ENCODE measurements at places on chromosomes 5 and 9.

GRCh38 chr9:3856592-3856991 is 330.8 kb upstream of the RFX3 start:
- DNase-seq: no peak

- no peak for DNase-seq
Measured at GRCh38 chr5:73027361-73027760, 71.5 kb downstream of the FCHO2 start.

GRCh38 chr5:116566251-116566650 is 8.4 kb downstream of the SEMA6A start:
- DNase-seq: no peak

DNA sequence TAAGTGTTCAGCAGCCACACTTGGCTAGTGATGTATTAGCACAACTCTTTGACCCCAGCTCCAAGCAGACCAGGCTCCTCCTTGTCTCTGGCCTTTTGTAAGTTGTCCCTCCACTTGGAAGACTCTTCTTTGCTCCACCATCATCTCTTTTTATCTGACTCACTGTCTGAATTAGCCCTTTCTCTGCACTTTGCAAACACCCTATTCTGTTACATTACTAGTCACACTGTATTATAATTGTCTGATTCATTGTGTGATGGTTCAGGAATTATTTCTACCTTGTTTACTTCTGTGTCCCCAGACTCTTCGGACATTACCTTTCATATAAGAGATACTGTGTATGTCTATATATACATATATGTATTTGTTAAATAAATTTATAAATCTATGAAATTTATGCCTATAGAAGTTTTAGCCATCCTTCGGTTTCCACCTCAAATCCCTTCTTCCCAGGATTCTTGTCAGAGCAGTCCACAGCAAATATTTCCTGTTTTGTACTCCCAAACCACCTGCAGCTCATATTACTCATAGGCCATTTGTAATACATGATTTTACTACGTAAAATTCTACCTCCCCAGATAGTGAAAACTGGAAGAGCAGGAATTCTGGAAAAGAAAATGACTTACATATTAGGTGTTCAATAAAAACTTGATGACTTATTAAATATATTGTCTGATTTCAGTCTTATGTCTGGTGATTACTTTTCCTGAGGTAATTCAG is 69.0 kb downstream of the MTAP start:
- DNase-seq: peak; percentile 42

- no peak for DNase-seq
Measured at GRCh38 chr5:1536322-1536845, 12.6 kb upstream of the LPCAT1 start.

GRCh38 chr9:87587356-87587745 is 89.7 kb downstream of the DAPK1 start:
- no peak for DNase-seq

DNA sequence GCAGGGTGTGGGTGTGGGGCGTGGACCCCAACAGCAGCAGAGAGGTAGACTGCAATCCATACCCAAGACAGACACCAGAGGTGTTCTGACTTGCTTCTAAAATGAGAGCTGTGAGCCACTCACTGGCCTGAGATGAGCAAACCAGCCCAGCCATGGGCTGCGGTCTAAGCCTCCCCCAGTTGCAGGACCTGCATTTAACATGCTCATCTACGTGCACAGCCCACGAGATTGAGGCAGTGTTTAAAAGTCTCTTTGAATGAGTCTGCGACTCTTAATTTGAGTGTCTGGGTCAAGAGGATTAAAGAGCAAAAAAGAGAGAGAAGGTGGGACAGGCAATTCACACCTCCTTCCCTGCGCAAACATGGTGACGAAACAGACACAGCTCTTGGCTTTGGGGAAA is 5.9 kb downstream of the SURF4 start:
- DNase-seq: no peak
